ENCODE measurements at places on chromosomes 16 and 17. TPM values are rescaled to one million over a fixed set of nuclear protein-coding genes. Genes with fewer than 3 reads are reported as not detected.

Gene ADAD2
- total RNA-seq, result 0.18 TPM

DNA sequence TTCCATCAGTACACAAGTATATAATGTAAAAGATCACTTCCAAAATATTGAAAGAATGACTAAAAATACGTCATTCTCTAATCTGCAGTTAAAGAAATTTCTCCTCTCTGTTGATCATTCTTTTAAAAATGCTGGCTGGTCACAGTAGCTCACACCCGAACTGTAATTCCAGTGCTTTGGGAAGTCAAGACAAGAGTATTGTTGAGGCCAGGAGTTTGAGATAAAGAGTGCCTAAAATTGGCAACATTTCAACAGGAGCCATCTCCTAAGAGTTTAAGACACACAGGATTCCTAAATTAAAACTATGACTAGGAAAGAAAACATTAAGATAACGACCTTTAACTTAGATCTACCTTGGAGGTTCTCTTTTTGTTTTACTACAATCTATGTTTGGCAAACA, 4.5 kb upstream of the USP32 start:
- DNase-seq, result no peak

DNA sequence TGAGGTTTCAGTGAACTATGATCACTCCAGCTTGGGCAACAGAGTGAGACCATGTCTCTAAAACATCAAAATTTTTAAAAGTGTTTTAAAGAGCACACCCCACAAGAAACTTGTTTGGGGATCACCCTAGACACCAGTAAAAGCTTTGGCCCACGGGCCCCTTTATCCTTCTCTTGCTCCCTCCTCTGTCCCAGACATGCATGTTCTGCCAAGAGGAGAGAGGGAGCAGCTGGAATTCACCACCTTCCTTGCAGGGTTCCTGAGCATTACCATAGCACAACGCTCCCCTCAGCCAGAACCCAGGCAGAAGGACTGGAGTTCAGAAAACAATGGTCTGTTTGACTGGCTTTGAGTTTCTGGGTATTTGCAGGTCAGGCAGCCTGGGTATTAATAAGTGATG, 214.3 kb upstream of the CDH5 start:
- no peak for DNase-seq

- no peak for DNase-seq
These were observed 5.1 kb upstream of the HOXB2 start for GRCh38 chr17:48549914-48550501.

DNA sequence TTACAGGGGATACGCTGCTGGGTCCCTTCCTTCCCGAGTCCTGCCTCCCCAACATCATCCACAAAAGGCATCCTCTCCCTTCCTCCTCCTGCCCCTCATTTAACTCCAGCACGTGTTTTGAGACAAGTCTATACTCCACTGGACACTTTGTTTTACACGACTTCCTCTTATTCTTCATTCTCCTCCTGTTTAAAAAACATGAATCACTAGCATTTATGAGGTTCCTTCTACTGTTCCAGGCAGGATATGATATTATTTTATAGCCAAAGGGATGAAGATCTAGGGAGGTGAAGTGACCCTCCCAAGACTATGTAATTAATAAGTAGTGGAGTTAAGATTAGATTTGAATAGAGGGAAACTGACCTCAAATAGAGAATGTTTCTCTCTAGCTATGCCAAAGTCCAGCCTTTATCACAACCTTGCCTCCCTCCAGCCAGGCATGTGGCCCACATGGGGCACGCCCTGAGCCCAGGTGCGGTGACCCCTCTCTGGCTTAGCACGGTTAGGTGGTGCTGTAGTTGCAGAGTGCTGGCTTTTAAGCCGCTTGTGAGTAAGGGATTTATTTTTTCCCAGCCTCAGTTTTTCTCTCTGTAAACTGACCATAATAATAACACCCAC, 1.3 kb upstream of the HSD17B2 start:
- DNase-seq, result peak; percentile 77

Gene HYDIN
- not detected for total RNA-seq

GRCh38 chr17:10875430-10875851, 37.6 kb upstream of the PIRT start:
- DNase-seq, result peak; percentile 67

Gene ARHGAP27
- 390 TPM for total RNA-seq

- peak; percentile 56 for DNase-seq
These were observed at the start of gene RDM1 for GRCh38 chr17:35930211-35931065. Gene RDM1 (minus strand): TSS chr17:35930773. CDS start chr17:35930727, 46 bp downstream.

- no peak for DNase-seq
These were observed 25.5 kb downstream of the MYOCD start for GRCh38 chr17:12691173-12691572.

Gene C17orf78
- total RNA-seq, result not detected

- no peak for DNase-seq
These were observed 332.8 kb downstream of the MAF start for GRCh38 chr16:79267781-79268180.

DNA sequence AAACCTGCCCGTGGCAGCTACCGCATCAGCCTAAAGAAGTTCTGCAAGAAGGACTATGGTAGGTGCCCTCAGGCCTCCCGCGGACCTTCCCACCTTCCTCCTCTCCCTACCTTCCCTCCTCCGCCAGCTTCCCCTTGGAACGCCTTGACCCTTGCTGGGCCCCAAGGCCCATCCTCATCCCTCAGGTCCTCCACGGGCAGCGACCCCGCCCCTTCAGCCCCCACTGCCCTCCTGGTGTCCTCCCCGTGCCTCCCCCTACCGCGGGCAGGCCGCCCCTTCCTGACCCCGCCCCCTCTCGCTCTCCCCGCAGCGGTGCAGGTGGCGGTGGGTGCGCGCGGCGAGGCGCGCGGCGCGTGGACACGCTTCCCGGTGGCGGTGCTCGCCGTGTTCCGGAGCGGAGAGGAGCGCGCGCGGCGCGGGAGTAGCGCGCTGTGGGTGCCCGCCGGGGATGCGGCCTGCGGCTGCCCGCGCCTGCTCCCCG, 1.4 kb upstream of the TBC1D24 start:
- no peak for DNase-seq

GRCh38 chr16:28081391-28081968, 18.0 kb upstream of the GSG1L start:
- DNase-seq, result no peak

GRCh38 chr17:47223460-47223859, 14.3 kb downstream of the MYL4 start:
- DNase-seq, result peak; percentile 57

GRCh38 chr16:12903407-12904328, 2.3 kb downstream of the SHISA9 start:
- no peak for DNase-seq

- no peak for DNase-seq
These were observed 10.9 kb downstream of the TRAF7 start for GRCh38 chr16:2166263-2167067.

GRCh38 chr16:12092544-12092921, 116.0 kb downstream of the SNX29 start:
- DNase-seq, result no peak

- no peak for DNase-seq
These were observed 2.6 kb upstream of the NDE1 start for GRCh38 chr16:15647294-15648014.

GRCh38 chr16:57479976-57480753, 6.1 kb downstream of the DOK4 start:
- DNase-seq, result peak; percentile 92

DNA sequence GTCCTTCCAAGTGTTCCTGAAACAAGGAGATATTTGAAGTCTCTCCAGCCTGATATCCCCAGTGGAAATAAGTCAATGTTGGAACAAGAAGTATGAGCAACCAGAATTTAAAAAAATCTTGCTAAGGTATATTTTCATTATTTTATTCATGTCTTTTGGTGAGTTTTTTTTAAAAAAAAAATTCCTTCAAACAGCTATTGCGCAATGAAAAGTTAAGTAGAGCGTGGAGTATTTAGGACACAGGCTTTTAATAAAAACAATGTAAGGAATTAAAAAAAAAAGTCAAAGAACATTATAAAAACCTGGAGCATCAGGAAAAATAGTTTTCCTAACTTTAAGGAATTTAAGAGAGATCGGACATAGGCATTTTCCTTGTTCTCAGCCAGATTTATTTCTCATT, 940.4 kb downstream of the KCNJ2 start:
- no peak for DNase-seq

- no peak for DNase-seq
These were observed 7.5 kb downstream of the AXIN2 start for GRCh38 chr17:65553646-65554552.

DNA sequence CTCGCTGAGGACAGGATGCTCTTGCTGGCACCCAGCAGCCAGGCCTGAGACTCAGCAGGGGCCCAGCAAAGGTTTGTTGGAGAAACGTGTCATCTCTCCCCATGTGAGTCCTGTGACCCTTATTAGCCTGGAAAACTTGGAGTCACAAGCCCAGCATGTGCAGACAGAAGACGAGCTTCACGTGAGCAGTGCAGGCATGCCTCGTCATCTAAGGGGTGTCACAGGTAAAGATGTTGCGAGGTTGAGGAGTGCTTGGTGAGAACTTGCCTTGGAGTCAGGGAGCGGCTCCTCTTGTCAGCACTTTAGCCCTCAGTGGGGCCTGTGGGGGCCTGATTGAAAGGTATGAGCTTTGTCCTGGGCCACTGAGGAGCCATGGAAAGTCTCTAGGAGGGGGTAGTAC, 2.1 kb upstream of the CTRL start:
- no peak for DNase-seq

- DNase-seq, result no peak
These were observed 187.0 kb upstream of the CDH13 start for GRCh38 chr16:82439678-82440293.

DNA sequence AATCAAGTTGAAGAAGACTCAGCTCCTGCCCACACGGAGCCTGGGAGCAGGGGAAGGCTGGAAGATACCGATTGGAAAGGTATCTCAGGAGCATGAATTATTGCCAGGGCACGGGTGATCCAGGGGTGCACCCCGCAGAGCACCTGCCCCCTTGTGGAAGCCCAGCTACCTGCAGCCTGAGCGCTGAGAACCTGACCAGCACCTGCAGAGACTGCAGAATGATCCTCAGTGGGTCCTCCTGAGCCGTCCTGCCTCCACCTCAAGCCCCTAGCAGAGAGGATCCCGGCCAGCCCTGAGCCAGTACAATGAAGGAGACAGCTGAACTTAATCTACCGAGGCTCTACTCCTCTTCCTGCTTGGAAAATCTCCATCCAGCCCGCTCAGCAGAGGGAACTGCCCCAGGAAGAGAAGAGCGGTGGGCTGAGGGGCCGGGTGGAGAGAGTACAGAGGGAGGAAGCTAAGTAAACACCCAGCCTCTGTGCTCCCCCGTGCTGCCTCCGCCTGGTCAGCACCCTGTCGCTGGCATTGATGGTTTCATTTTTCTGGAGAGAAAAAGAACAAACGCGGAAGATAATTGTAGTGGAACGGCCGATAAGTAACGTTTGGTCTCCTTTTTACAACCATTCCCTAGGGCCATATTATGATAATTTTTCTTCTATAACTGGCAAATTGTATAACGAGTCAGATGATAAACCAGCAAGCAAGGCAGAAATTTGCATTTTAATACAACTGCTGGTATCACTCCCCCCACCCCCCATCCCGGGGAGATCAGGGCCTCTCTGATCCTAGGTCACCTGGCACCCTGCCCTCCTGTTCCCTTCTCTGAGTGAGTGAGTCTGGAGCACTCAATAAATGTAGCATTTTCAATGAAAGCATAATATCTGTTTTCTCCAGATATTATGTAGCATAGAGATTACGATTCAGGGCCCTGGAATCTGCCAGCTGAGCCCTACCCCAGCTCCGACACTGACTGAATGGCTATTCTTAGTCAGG, 204.5 kb upstream of the RPL38 start:
- peak; percentile 70 for DNase-seq

Gene VPS9D1
- total RNA-seq, result 3.9 TPM

Gene ENO3
- 12.1 TPM for total RNA-seq

DNA sequence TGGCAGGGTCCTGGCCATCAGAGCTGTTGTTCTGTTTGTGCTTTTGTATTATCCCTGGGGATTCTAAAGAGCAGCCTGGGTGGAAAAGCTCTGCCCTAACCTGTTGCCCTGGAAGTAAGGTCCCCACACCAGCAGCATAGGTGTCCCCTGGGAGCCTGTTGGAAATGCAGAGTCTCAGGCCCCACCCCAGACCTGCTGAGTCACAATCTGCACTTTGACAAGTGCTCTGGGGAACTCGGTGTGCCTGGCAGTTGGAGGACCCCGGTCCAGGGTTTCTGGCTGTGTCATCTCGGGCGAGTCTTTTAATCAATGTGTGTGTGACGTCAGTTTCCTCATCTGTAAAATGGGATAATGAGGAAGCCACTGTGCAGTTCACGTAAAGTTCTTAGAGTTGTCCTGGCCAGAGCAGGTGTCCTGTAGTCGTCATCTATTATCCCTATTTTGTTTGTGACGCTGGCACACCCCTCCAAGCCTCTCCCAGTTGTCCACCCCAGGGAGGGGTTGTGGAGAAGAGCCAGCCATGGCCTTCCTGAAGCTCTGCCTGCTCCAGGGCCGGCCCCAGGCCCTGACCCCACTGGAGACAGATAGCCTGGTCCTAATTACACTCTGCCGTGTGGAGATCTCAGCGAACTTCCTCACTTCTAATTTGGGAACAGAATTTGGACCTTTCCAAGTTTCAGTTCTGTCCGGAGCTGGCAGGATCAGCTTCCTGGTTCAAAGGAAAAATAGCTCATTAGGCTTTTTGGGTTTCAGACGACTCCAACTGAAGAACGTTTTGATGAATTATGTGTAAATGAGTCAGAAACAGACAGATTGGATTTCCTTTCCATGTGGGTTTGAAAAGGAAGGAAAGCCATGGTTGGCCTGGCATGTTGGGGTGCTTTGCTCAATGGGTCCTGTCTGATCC, 295.7 kb upstream of the FOXF1 start:
- no peak for DNase-seq

GRCh38 chr17:47797797-47798196, 23.8 kb downstream of the OSBPL7 start:
- DNase-seq, result no peak

DNA sequence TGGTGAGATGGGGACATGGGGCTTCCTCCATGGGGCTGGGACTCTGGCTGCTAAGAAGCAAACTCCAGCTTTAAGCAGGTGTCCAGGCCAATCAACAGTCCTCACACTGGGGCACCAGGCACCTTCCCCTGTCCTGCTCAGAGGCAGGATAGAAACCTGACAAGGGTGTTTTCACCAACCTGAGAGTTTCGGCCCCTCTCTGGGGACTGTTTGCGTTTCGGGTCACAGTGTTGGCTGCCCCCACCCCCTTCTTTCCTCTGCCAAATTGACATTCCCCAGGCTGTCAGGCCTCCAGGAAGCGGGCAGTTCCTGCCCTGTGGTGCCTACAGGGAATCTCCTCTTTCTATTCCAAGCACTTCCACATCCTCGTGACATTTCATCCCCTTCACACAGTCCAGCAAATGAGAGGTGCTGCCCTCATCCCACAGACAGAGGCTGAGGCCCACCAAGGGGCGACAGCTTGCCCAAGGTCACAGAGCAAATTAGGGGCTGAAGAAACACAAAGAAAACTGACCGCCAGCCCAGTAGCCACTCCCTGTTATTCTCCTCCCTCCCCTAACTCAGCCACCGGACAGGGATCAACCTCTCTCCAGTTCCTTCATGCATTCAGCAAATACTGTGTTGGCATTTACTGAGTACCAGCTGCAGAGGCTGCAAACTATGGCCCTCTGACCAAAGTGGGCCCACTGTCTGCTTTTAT, 38.0 kb downstream of the MMP15 start:
- DNase-seq, result no peak

Measured in stomach (tissue), 19 donors.